ENCODE measurements at places on chromosomes 6 and 20.
A peak's percentile ranks its signal among the peaks of the same experiment; 100 is the strongest.

GRCh38 chr6:37354526-37355384 is 972 bp downstream of the RNF8 start:
- peak; percentile 10 for DNase-seq

- no peak for DNase-seq
Measured at GRCh38 chr20:21101932-21102575, 4.1 kb downstream of the LINC00237 start.

DNA sequence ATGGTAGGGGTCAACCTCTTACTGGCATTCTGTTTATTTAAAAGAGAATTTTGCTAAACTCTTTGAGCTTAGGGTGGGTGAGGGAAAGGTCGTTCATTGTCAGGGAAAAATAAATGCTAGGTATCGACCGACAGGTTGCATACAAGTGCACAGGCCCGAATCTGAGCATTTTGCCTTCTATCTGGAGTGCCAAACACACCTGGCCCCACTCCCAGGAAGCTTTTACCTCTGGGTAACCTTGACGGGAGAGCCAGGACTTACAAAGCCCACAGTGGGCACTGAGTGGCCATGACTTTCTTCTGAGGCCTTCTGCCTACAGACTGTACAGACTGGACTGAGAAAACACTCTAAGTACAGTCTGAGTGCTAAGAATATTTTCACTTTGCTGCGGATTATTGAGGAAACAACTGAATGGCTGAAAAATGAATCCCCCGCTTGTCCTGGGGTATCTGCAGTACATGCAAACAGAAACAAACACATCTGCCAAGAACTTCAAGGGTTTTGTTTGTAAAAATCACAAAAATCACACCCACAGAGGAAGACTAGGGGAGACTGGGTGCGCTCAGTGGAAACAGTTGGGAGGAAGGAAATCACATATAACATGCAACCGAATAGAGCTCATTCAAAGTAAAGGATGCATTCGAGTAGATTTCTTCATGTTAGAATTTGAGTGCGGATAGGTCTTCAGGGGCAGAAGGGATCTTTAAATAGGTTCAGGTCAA is 152.8 kb downstream of the NFATC2 start:
- DNase-seq = no peak

DNA sequence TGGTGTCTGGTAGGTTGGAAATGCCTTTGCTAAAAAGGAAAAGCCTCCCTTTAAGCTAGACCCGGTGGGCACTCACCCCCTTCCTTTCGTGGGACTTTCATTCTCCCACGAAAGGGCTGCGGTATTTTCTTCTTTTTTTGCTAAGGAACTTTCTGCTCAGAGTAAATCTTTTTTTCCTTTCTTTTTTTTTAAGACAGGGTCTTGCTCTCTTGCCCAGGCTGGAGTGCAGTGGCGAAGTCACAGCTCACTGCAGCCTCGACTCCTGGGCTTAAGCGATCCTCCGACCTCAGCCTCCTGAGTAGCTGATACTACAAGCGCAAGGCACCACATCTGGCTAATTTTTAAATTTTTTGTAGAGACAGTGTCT is 4.0 kb downstream of the TP53TG5 start:
- no peak for DNase-seq

DNA sequence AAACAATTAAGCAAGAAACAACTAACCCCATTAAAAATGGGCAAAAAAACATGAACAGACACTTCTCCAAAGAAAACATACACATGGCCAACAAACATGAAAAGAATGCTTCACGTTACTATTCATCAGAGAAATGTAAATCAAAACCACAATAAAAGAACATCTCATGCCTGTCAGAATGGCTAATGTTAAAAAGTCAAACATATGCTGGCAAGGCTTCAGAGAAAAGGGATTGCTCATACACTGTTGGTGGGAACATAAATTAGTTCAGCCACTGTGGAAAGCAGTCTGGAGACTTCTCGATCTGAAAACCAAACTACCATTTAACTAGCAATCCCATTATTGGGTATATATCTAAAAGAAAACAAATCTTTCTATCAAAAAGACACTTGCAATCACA is 217.5 kb downstream of the TINAG start:
- DNase-seq = no peak

- DNase-seq = no peak
Measured at GRCh38 chr6:25179051-25179778, 100.0 kb upstream of the CARMIL1 start.

GRCh38 chr20:22207280-22207679 is 377.1 kb downstream of the FOXA2 start:
- no peak for DNase-seq

GRCh38 chr6:18330548-18331081 is 56.5 kb upstream of the RNF144B start:
- no peak for DNase-seq

DNA sequence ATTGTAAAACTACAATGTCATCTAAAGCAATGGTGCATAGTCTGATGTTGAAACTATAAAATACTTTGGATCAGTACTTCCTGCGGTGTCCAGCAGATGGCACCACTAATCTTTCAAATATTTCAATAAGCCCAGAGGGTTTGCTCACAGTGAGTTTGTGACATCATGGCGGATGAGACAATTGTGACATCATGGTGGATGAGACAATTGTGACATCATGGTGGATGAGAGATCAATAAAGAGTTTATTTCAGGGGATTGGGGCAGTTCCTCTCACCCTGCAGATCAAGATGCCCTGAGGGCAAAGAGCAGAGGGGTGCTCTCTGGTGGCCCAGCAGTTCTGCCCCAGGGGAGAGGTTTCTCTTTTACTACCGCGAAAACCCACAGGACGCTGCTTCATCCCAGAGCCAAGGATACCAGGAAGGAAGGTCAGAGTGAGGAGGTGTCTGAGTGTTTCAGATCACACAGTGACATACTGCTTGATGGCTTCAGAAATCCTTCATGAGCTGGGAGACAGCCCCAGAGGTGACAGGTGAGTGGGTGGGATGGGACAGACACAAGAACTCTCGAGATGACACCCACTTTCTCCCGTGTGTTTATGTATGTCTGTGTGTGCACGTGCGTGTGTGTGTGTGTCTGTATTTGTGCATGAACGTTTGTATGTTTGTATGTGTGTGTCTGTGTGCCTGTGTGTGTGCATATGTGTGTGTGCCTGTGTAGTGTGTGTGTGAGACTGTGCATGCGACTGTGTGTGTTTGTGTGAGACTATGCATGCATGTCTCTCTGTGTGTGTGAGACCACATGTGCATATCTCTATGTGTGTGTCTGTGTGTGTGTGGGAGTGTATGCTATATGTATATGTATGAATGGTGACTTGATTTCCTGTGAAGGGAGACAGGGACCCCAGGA is 7.3 kb upstream of the ULBP2 start:
- no peak for DNase-seq

GRCh38 chr20:37387519-37388269 is 41.8 kb downstream of the SRC start:
- DNase-seq = no peak

- DNase-seq = no peak
Measured at GRCh38 chr6:42084889-42085288, 34.6 kb downstream of the TAF8 start.

DNA sequence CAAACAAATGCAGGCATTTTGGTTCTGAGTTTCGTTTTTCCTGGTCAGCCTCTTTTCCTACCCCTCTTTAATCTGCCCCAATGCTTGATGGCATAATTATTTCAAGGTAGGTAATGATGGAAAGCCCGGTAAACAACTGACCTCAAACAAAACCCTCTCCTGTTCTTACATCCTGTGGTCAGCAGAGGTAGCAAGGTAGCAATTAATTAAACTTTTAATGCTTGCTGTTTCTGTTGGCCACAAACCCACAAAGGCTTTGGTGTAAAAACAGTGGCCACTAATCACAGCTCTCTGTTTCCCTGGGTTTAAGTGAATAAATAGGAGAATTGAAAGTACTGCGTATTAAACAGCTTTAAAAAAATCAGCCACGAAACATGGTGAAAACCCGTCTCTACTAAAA is 261.5 kb upstream of the SOX4 start:
- DNase-seq = no peak

DNA sequence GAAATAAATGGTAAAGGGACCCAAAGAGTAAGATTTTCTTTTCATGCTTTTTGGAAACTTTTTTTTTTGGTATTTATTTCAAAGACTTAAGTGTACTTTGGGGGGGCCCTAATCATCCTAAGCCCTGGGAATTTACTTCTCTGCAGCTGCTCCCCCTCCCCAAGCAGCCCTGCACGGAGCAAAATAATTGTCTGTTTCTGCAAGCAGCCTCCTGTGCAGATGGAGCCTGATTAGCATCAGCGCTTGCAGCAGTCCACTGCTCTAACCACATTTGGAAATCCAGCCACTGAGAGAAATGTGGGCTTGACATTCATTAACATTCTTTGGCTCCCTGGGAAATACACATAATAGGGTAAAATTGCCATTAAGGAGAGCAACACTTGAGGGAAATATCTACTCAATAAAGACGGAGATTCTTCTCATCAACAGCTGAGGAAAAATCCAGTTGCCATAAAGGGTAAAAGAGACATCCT is 309.2 kb upstream of the MAP3K7 start:
- no peak for DNase-seq

GRCh38 chr6:22073516-22074198 is 223.2 kb downstream of the PRL start:
- no peak for DNase-seq

All from stimulated activated CD4-positive, alpha-beta T cell treated with anti-CD3 and anti-CD28 coated beads, Interleukin-1b, Interleukin-23, amount 100 ng/mL, for 1 hour (primary cell).